GOT3 (cell line): ENCODE measurements at places on chromosomes 16 and 17.

GRCh38 chr16:64996641-64997040 is 125.2 kb downstream of the CDH11 start:
- DNase-seq: no peak

- DNase-seq: no peak
Measured at GRCh38 chr17:57669671-57670529, 75.2 kb downstream of the CCDC182 start.

GRCh38 chr17:28878158-28878910 is 19.2 kb downstream of the FLOT2 start:
- DNase-seq: no peak

DNA sequence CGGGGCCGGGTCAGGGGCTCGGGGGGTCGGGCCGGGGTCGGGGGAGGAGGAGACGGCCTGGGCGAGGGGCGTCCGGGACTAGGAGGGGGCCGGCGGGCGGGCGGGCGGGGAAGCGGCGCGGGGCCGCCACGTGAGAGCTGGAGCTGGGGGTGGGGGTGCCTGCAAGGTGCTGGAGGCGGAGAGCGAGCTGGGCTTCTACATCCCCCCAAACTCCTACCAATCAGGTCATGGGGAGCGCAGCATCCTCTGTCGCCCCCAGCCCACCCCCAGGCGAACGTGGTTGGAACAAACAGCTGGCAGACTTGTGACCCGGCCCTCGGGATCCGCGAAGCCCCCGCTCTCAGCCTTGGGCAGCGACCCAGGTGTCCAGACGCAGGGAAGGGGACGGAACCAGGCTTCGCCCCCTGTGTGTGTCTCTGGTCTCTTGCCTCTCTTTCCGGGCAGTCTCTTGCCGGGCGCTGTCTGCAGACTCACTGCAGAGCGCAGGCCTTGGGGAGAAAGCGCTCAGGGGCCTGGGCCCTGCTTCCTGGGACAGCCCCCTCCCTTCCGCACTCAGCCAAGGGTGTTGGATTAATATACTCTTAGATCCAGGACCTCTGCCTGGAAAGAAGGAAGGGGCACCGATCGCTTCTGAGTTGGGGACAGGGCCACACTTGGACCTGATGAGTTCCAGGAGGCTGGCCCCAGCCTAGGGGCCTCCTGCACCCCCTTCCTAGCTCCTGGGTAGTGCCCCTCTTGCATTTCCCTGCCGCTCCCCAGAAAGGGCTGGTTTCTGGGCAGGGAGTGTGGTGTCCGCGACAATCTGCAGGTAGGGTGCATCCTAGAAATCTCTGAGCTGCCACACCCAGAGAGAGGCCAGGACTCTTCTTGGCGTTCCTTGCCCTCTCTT is 722 bp downstream of the RASL10B start:
- DNase-seq: no peak

GRCh38 chr17:30530346-30531025 is 53.3 kb downstream of the GOSR1 start:
- DNase-seq: no peak

DNA sequence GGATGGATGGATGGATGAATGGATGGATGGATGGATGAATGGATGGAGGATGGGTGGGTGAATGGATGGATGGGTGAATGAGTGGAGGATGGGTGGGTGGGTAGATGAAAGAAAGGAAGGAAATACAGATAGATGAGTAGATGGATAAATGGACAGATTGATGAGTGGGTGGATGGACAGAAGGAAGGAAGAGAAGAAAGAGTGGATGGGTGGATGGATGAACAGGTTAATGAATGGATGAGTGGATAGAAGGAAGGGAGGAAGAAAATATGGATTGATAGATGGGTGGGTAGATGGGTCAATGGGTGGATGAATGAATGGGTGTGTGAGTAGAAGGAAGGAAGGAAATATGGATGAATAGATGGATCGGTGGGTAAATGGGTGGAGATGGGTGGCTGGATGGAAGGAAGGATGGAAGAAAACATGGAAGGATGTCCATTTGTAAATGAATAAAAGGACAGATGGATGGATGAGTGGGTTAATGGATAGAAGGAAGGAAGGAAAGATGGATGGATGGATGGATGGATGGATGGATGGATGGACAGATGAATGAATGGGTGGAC is 97.3 kb upstream of the TNRC6C start:
- no peak for DNase-seq

DNA sequence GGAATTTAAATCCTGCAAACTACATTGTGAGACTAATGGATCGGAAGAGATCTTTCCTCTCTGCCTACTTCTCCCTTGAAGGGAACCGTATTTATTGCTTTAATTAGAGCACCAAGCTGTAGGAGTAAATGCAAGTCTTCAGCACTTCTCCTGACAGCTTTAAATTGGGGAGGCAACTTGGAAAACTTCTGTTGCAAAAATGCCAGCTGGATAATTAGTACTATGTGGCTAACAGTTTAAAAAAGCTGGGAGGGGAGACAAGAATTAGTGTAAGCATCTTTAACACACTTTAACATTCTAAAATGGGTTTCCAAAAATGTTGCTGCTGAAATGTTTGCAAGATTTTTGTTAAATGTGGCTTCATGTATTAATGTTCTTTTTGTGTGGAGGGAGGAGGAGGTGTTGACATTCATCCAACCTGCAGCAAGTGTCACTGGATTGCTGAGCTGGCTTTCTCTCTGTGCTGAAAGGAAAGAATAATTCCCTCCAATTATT is 108.5 kb downstream of the PCTP start:
- DNase-seq: no peak

GRCh38 chr16:54932021-54932660 is 1.5 kb downstream of the IRX5 start:
- no peak for DNase-seq

DNA sequence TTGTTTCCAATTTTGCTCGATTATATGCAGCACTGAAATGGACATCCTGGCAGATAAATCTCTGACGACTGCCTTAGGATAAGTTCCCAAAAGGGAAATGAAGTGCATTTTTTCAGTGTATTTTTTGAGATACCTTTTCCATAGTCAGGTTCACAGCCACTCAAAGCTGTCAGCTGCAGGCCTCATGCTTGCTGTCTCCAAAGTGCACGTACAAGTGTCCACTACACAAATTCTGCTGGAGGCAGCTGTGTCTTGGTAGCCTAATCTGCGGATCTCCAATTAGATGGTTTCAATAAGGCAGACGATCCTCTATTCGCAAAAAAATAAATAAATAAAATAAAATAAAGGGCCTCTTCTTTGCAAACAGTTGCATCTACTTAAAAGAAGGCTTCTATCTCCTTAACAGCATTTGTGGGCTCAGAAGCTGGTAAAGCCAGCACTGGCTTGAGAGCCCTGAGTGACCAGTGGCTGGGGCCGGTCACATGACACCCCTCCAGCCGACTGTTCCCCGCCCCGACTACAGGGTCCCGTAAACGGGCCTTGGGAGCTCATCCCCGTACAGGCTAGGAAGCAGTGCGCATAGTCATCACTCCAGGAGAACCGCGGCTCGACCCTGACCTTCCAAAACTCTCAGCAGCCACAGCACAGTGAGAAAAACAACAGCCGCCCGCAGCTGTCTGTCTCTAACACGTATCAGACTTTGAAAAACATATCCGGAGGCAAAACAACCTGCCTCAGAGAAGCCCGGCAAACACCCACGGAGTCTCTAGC is 18.8 kb downstream of the RPH3AL start:
- no peak for DNase-seq

DNA sequence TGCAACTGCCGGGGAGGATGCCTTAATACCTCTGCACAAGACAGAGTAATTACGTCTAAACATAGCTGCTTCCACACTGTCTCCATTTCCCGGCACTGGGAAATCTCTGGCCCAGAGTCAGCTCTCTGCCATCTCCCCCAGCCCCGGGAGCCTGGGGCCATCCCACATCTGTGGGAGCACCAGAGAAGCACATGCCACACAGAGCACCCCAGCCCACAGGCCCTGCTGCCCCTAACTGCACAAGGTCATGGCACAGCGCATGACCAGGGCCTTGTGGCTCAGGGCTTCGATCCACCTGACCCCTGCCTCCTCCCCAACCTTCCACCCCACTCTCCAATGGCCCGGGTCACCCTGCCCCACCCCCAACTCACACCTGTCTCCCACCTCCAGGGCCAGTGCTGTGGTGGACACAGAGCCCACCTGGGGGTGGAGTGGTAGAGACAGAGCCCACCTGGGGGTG is 36.6 kb upstream of the RBFOX3 start:
- DNase-seq: no peak

DNA sequence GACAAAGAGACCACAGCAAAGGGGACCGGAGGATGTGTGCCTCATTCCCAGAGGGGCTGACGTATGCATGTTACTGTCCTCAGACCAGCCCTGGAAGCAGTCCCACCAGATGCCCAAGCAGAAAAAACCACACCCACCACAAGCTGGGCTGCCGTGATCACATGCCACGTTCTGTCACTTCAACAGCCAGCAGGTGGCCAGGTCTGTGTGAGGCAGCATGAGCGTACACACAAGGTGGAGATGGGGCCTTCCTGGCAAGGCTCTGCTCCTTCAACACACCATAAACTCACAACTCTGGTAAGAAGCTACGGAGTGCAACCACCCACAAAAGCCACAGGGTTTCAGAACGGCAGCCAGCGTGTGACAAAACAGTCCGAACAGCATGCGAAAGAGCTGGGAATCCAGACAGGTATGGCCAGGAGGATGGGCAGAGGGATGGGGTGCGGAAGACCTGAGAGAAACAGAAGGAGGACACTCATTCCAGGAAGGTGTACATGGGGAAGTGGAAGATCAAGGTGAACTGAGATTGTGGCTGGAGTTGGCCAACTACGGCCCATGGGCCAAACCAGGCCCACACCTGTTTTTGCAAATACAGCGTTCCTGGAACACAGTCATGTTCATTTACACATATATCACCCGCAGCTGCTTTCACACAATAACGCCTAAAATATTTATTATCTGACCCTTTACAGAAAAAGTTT is 27.9 kb downstream of the MBTPS1 start:
- DNase-seq: no peak
